ENCODE measurements at places on chromosomes 6 and 20.

DNA sequence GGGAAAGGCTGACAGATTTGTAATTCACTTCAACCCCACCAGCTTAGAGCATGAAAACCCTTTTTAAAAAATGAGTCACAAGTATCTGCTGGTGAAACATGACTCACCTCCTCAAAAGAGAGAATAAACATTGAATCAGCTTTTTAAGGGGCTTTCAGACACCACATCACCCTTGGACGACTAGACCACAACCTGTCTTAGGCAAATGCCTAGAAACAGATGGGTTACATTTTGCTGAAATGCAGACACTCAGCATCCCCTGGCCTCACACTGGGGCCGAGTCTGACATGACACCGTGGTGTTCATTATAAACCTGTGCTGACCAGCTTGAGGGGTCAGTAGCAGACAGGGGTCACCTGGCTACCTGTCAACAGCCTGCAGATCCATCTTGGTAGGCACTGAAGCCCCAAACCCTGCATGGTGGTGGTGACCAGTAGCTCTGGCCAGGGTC is 175.3 kb upstream of the CST7 start:
- DNase-seq: no peak

- peak; percentile 80 for DNase-seq
These were observed 2.1 kb downstream of the DNMT3B start for GRCh38 chr20:32764005-32764960.

DNA sequence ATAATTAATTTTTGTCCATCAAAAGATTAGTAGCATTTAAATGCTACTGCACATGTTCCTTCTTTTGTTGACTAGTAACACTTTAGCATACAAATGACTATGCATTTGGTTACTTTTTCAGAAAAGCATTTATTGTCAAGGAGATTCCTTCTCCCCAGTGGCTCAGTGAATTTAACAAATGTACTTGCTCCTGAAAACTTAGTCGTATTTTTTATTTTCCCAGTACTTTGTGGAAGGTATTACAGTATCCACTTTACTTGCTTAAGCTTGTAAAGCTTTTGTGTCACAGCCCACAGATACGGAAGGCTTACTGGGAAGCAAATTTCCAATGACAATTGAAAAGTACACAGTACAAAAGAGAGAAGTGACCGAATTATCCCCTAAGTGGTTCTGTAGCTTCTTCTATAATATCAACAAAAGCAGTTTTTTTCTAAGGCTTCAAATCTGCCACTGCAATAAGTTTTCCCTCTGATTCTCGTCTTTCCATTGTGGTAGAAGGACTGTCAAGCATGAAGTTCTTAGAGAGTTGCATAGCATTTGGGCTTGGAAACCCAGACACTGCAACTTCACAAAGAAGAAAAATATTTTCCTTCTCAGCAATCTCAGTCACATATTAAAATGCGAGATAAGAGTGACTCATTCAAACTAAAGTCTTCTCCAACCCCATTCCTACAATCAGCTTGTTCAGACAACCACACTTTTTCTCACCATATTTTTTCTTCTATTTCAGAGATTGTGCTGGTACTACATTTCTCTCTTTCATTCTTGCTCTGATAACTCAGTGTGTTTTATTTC is 431.2 kb downstream of the GRIK2 start:
- DNase-seq: no peak

DNA sequence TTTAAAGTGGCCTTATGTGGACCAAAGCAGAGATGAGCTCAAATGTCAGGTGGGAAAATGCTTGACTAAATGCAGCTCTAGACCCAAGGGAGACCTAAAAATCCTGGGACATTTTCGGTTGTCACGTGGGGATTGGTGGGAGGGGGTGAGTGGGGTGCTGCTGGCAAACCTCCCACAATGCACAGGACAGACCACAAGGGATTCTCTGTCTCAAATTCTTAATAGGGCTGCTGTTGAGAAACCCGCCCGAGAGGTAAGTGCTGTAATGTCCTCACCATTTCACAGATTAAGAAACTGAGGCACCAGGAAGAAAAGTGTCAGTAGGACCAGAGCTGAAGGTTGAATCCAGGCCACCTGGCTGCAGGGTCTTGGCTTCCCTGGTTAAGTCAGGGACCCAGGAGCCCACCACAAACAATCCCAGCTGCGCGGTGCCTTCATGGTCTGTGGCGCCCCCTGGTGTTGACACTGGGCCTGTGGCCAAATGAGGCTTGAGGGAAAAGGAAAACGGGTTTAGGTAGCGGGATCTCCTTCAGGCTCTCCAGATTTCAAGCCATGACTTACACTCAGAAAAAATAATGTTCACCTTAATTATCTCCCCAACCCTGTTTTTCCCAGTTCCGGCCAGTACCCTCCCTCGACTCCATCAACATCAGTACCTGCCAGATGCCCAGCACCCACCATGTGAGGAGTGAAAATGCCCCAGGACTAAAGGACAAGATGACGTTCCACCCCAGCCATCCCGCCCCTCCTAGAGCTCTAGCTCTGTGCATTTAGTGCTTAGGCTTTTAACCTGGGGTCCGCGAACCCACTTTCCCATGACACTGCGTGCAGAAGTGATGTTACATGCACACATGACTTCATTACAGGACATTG is 7.2 kb downstream of the HLA-G start:
- DNase-seq: no peak

GRCh38 chr20:8807480-8808201 is 261.2 kb upstream of the PLCB4 start:
- no peak for DNase-seq

GRCh38 chr6:41428336-41428995 is 93.1 kb downstream of the NCR2 start:
- DNase-seq: no peak

GRCh38 chr20:51562027-51562331 is 19.5 kb upstream of the NFATC2 start:
- no peak for DNase-seq

- no peak for DNase-seq
These were observed 151.7 kb upstream of the BEND3 start for GRCh38 chr6:107267006-107267405.

DNA sequence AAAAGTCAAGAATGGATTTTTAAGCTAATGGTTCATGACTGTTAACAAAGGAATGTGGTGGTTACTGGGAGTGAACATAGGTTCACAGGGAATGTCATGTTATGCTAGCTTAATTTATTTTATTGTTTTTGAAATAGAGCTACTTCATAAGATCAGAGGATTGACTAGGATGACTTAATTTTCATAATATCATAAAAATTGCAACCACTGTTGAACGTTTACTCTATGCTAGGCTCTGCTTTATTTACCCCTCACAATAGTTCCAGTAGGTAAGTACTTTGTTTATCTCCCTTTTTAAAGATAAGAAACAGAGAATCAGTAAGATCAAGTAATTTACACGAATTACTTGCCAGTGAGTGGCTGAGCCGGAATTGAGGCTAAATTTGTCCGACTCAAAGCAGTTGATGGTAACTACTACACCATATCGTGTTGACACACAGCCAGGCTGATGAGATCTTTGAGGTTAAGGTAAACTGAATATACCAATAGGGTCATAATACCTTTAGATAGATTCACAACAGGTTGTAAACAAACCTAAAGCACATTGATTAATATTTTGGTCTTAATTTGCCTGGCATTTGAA is 194.6 kb upstream of the CITED2 start:
- no peak for DNase-seq

DNA sequence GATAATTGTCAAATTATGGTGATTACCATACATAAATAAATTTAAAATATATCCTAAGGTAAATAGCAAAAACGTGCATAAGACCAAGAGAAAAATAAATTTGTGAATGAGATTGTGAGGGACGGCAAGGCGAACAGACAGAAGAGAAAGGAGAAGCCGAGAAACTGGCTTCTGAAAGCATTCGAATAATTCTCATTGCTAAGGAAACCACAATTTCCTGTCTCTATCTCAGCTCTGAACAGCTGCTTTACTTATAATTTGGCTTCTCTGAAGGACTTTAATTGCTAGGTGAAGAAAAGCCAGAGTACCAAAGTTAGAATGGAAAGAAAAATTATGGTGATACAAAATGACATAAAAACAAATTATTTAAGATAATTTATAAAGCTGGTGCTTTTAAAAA is 79.0 kb upstream of the RGS17 start:
- DNase-seq: no peak

- DNase-seq: no peak
These were observed 1278.4 kb upstream of the GJE1 start for GRCh38 chr6:140854318-140854717.

DNA sequence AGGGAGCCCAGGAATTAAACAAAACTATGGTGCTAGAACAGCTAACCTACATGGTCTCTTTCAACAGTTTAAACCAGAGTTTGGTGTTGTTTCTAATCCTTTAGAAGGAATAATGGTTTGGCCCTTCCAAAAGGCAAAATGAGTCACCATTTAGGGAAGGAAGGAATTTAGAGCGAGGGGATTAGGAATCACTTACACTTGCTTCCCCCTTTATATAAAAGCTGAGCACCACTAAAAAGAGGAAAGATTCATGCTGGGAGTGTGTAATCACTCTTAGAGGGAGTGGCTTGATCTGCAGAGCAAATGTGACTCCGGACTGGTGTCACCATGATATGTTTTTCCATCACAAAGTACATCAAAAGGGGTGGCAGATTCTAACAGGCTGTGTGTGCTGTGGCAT is 63.6 kb downstream of the F13A1 start:
- no peak for DNase-seq

- no peak for DNase-seq
These were observed 8.7 kb downstream of the OSBPL2 start for GRCh38 chr20:62246872-62247652.

GRCh38 chr6:44054721-44055559 is 72.3 kb downstream of the MRPL14 start:
- no peak for DNase-seq

- peak; percentile 64 for DNase-seq
These were observed 61.5 kb downstream of the GPX5 start for GRCh38 chr6:28586962-28587745.

- no peak for DNase-seq
These were observed 113.1 kb downstream of the FYN start for GRCh38 chr6:111759836-111760785.

DNA sequence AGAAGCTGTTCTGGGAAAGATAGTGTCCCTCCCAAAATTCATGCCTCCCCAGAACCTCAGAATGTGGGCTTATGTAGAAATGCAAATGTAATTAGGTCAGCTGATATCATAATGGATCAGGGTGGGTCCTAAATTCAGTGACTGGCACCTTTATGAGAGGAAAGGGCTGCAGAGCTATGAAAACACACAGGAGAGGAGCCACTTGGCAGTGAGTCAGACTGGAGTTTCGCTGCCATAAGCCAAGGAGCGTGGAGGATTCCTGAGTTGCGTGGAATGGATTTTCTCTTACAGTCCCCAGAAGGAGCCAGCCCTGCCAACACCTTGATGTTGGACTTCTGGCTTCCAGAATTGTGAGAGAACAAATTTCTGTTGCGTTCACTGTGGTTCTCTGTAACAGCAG is 249.8 kb upstream of the PMEPA1 start:
- no peak for DNase-seq

- no peak for DNase-seq
These were observed 968.4 kb upstream of the SLC35B3 start for GRCh38 chr6:9403736-9404135.

DNA sequence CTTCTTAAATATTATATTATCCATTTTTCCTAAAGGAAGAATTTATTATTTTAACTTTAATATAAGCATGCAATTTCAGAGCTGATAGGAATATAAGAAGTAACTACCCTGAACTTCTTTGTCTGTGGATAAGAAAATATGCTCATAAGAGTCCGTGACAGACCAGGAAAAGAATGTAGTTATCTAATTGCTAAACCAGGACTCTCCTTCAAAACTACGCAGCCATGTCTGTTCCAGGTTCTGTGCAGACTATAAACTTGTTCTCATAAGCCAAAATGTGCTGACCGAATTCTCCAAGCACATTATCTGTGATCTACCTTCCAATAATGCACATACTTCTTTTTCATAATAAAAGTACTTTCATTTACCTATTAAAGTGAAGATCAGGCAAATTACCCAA is 116.5 kb downstream of the TRDN start:
- DNase-seq: no peak

DNA sequence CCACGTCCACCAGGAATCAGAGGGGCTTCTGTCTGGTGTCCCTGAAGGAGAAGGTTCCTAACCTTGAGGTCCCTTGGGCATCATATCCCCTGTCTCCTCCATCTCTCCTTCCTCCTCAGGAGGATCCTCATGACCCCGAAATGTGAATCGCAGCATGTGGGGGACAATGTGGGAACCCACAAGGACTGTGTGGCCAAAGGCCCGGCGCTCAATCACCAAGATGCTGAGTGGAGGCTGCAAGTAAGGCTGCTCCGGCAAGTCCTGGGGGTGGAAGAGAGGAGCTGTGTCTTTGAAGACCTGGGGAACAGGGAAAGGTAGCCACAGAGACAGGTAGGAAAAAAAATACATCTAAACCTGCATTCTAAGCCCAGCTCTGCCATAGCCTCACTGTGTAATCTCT is 36.4 kb upstream of the SPAG4 start:
- DNase-seq: no peak

DNA sequence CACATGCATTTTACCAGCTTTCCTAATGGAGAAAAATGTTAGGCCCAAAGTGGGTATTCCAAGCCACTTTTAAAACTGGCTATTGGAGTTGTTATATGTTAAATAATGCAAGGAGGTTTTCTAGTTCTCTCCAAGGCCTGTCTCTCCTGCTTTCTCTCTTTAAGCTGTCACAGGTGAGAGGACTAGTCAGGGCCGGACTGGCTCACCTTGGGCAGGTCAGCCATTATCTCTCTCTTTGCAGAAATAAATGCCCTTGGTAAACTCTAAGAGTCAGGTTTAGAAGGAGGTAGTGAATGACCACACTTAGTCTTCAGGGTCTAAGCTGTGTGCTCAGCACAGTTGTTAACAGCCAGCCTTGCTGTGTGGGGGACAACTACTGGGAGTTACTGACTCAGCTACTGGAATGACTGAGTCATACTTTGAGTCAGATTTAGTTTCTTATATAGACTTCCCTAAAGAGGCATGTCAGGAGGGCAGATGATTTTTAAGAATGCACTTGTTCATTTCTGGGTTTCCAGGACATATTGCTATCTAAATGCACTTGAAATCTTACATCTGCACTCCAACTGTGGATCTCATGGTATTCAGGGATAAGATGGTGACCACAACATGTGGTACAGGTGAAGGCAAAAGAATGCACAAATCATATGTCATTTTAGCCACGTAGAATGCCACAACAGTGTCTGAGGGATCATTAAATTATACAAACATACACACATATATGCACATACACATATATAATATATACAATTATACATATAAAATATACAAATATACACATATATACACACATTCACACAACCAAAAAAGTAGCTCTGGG is 719.4 kb downstream of the EPM2A start:
- no peak for DNase-seq

GRCh38 chr6:41576667-41577066 is 30.5 kb downstream of the FOXP4 start:
- DNase-seq: no peak

DNA sequence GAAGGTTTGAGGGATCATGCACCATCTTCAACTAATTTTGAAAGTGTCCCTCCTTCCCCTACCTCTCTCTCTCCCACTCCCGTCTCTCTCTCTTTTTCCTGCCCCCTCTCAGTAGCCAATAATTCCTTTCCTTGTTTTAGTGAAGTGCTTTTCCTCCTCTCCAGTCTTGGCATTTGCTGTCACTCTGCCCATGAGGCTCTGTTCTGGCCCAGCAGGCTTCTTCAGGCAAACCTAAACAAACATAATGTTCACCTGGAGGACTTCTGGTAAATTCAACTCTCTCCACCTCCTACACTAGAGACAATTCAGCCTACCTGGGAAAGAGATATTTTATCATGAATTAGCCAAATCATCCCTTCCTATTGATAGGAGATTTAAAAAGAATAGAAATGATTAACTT is 320.4 kb upstream of the RNF24 start:
- peak; percentile 6 for DNase-seq
